Stimulated activated CD4-positive, alpha-beta T cell treated with anti-CD3 and anti-CD28 coated beads, Interleukin-15, amount 100 ng/mL, for 24 hours (primary cell): ENCODE measurements at places on chromosomes 6 and 20.

- no peak for DNase-seq
Measured at GRCh38 chr6:125968493-125968892, 11.9 kb downstream of the HINT3 start.

DNA sequence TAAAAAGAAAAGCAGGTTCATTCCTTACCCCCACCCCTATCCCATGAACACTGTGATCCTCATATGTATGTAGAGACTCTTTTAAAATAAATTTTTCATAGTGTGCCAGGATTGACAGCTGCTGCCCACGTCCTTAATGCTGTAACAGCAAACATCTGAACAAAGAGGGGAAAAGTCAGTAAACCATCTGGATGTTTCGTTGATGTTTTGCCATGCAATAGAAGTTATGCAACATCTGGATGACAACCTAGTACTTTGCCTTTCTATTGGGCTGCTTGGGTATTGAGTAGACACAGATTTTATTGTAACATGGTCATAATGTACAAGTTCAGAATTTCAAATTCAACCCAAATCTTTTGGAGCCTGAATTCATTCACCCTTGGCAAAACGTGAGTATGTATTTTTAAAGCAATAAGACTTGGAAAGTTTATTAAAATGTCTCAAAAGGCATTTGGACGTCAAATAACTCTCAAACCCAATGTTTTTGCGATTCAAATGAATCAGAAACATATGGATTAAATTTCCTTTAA, 500.3 kb downstream of the DHX35 start:
- no peak for DNase-seq

- no peak for DNase-seq
Measured at GRCh38 chr20:50579511-50579910, 69.3 kb downstream of the PTPN1 start.

GRCh38 chr6:153121311-153121710, 9.8 kb downstream of the RGS17 start:
- no peak for DNase-seq

- DNase-seq: no peak
Measured at GRCh38 chr6:98548301-98548700, 286.1 kb upstream of the POU3F2 start.

- DNase-seq: no peak
Measured at GRCh38 chr20:20827992-20828597, 115.7 kb upstream of the RALGAPA2 start.

GRCh38 chr20:19828232-19828631, 70.2 kb downstream of the RIN2 start:
- peak; percentile 48 for DNase-seq
